MG63 (cell line): ENCODE measurements at places on chromosomes 2 and 18. TPM values are rescaled to one million over a fixed set of nuclear protein-coding genes. Genes with fewer than 3 reads are reported as not detected.

DNA sequence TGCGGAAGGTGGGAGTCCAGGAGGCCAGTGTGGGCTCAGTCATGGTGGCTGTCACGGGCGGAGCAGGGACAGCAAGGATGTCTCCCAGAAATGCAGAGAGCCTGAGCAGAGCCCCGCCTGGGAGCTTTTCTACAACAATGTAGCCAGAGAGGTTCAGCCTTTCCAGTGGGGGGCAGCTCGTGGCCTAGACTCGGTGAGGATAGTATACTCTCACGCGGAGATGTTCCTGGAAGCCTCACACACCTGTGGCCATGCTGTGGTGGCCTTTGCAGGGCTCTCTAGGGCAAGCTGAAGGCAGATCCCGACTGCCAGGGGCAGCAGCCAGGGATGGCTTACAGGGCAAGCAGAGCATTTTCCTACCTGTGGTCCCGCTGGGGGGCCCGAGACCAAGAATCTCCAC lies 244.1 kb downstream of the LDLRAD4 start:
- DNase-seq: no peak

The MAP2 gene
- 0.43 TPM in 1 of 2 replicates, not detected in the other for total RNA-seq

The PELI1 gene
- 0.76 and 1.7 TPM in 2 replicates for total RNA-seq

The LRATD1 gene
- total RNA-seq: not detected in 2 replicates

- no peak for DNase-seq
Observed at GRCh38 chr2:136081582-136082210, 36.3 kb downstream of the CXCR4 start.
